T-helper 17 cell (primary cell): ENCODE measurements at places on chromosomes 4 and X.

GRCh38 chr4:97411356-97411755 lies 731.9 kb downstream of the STPG2 start:
- DNase-seq: no peak
- H3K4me1 ChIP-seq: no peaks in the 10 kb centered on the region
- H3K36me3 ChIP-seq: no peaks in the 10 kb centered on the region
- H3K27ac ChIP-seq: no peak overlapping the region
- no peak overlapping the region for H3K4me3 ChIP-seq

GRCh38 chr4:130359542-130359941 lies 1263.6 kb downstream of the C4orf33 start:
- no peak for DNase-seq
- no peaks in the 10 kb centered on the region for H3K27me3 ChIP-seq
- no peak overlapping the region for H3K27ac ChIP-seq

GRCh38 chrX:112786076-112786475 lies 54.6 kb downstream of the AMOT start:
- H3K27ac ChIP-seq: no peak overlapping the region
- H3K36me3 ChIP-seq: no peaks in the 10 kb centered on the region
- no peak for DNase-seq

- no peaks in the 10 kb centered on the region for H3K4me1 ChIP-seq
- H3K27ac ChIP-seq: no peak overlapping the region
- no peaks in the 10 kb centered on the region for H3K36me3 ChIP-seq
- H3K4me3 ChIP-seq: no peak overlapping the region
Observed at GRCh38 chrX:727738-728621, 97.4 kb downstream of the SHOX start.

- no peaks in the 10 kb centered on the region for H3K36me3 ChIP-seq
- H3K27ac ChIP-seq: no peak overlapping the region
- no peaks in the 10 kb centered on the region for H3K4me1 ChIP-seq
Observed at GRCh38 chrX:68462653-68463052, 29.4 kb upstream of the OPHN1 start.

- no peak for DNase-seq
- H3K4me3 ChIP-seq: no peak overlapping the region
- no peaks in the 10 kb centered on the region for H3K36me3 ChIP-seq
- H3K27ac ChIP-seq: no peak overlapping the region
- no peaks in the 10 kb centered on the region for H3K27me3 ChIP-seq
Observed at GRCh38 chr4:125389713-125390112, 75.0 kb downstream of the FAT4 start.
